ENCODE measurements at places on chromosomes 1 and 21.

DNA sequence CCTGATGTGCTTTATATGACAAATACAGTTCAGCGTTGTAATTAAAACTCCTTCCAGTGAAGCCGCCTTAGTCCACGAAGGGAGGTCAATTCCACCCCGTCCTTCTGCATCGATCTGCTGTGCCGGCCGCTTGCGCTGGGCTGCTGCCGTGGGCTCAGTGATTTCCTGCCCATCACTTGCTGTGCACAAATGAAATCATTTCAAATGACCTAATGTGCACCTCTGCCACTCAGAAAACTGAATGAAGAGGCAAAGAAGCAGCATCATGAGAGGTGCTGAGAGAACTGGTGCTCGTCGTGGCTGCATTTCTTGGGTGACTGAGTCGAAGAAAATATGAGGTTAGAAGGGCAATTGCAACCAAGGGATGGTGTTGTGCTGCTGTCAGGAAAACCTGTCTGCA is 144.3 kb upstream of the SYT6 start:
- no peak for DNase-seq

GRCh38 chr1:26814377-26814776 is 12.1 kb upstream of the ZDHHC18 start:
- no peak for DNase-seq

GRCh38 chr1:53292690-53293089 is 35.2 kb downstream of the LRP8 start:
- DNase-seq = no peak

DNA sequence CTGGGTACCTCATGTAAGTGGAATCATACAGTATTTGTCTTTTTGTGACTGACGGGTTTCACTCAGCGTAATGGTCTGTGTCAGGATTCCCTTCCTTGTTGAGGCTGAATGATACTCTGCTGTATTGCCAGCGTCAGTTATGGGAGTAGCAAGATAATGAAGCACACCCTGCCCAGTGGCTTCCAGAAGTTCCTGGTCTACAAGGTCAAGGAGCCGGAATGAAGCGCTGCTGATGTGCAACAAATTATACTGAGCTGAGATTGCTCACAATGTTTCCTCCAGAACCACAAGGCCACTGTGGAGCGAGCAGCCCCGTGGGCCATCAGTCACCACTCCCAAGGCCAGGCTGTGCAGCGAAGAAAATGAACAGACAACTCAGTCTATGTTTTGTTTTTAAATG is 24.0 kb upstream of the TDRD10 start:
- no peak for DNase-seq

DNA sequence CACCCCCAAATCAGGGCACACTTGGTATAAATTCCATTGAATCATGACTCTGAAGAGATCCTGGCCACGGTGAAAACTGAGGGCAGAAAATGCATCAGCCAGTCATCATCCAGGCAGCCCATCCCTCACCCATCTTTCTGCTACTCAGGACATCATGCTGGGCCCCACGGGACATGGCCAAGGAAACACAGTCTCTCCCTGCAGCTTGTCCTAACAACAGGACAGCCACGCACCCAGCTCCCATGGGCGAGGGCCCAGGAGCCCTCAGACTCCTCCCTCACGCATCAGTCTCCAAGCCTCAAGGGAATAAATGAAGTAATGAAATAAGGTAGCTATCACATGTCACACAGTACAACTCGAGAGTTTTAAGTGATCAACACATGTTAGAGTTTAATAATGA is 37.8 kb downstream of the ELK4 start:
- DNase-seq = no peak

GRCh38 chr1:15282810-15283474 is 35.9 kb downstream of the FHAD1 start:
- DNase-seq = no peak

DNA sequence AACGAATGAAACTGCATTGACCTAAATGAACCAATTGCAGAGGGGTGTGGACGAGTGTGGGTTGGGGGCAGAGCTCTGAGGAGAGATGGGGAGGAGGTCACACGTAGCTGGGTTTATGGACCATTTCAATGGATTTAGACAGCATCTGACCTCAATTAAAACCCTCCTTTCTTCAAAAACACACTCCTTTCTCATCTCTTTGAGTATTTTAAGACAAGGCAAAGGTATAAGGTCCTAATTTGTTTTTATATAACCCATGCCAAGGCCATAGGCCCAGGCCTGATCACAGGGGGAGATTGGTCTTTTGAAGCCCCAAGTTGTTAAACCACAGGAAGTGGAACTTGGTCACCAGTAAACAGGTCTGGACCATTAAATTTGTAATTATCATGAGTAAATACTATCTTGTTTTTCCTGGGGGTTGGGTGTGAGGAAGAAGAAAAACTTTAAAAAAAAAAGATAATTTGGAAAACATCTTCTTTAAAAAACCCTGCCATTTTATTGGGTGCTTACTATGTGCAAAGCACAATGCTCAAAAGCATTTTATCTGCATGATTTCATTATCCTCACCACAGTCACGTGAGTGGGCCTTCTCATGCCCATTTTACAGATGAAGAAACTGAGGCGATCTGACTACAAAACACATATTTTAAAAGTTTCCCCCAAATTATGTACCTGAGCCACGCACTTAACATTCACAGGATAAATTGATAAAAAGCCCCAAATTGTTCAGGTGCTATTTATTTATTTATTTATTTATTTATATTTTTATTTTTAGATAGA is 8.9 kb upstream of the INAVA start:
- no peak for DNase-seq

GRCh38 chr1:119766374-119766794 is 2.3 kb downstream of the HMGCS2 start:
- no peak for DNase-seq

GRCh38 chr1:157490467-157491165 is 61.7 kb downstream of the FCRL5 start:
- DNase-seq = peak; percentile 80

- no peak for DNase-seq
These were observed 98.2 kb downstream of the TNFSF18 start for GRCh38 chr1:172952516-172952915.

GRCh38 chr1:31135973-31136600 is 70.6 kb upstream of the PUM1 start:
- DNase-seq = no peak

GRCh38 chr1:232386721-232387510 is 243.0 kb downstream of the SIPA1L2 start:
- no peak for DNase-seq

DNA sequence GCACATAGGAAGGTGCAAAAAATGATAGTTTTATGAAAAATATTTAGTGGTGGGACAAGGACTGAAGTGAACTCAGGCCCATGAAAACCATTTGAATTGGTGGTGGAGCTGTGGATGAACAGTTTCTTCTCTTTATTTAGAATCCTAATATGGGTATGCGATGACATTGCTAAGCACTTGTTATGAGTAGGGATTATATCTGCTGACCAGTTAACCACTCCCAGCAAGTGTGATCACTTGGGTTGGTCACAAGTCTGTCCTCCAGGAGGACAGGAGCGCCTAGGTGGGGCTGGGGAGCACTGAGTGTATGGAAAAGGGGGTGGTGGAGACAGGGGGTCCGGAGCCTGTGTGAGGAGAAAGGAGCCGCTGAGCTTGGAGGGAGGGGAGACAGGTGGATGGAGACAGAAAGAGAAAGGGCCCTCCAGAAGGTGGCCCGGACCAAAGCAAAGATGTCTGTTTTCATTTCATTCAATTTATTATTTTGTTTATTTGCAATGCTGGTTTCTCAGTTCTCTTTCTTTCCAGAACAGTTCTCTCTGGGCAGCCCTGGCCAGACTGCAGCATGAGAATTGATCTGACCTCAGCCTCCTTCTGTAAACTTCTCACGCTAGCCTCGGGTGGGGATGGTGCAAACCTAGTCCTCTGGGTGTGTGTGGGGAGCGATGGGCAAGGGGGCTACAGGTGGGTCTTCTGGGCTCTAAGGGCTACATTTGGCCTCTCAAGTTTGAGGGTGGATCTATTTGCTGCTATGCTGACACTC is 9.9 kb upstream of the ZSCAN20 start:
- no peak for DNase-seq

DNA sequence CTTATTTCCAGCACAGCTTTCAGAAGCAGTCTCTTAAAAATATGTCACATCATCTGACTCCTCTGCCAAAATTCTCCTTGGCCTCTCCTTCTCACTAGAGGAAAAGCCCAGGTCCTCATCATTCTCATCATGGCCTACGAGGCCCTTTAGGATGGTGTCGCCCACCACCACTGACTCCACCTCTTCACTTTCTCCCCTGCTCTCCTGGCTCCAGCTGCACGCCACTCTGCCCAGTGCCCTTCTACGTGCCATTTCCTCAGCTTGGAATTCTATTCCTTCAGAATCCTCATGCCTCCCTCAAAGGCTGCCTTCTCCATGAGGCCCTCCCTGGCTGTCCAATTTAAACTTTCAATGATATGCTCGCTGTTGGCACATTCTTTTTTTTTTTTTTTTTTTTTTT is 25.3 kb upstream of the BTG2 start:
- DNase-seq = no peak

GRCh38 chr1:52424231-52424636 is 19.8 kb downstream of the PRPF38A start:
- DNase-seq = no peak

- DNase-seq = no peak
These were observed 540.9 kb upstream of the ADGRL2 start for GRCh38 chr1:81259625-81260411.

DNA sequence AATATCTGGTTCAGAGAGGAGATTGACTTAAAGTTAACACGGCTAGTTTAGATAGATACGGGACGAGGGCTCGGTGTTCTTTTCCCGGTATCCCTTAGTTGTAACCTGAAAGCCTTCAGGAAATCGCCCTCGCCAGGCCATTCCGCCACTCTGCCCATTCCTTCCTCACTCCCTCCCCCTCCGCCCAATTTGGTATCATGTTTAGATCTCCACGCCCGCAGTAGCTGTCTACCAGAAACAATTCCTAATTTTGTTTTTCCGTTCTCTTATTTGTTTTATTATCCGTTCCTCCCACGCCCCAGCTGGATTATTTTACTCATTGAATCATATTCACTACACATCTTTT is 685 bp upstream of the VAMP4 start:
- no peak for DNase-seq

DNA sequence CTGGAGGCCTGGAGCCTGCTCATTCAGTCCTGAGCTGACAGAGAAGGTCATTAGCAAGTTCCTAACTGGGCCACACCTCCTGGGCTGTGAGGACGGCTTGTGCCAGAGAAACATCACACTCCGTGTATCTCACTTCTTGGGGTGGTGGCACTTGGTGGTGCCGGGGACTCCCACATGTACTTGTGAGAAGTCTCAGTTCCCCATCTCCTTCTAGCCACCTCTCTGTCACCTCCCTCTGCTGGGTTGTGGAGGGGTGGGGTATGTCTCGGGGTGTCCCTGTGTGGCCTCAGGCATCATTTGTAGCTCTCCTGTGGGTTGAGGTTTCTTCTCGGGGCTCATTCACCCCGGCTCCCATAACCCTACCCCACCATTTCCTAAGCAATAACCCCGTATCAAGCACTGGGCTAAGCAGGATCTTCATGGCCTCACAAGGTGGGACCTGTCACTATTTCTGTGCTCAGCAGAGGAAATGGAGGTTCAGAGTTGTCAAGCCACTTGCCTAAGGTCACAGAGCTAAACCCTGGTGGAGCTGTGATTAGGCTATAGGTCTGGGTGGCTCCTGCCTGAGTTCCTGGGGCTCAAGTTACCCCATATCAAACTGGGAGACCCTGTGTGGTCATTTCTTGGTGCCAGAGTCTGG is 62.5 kb downstream of the UBIAD1 start:
- DNase-seq = no peak

GRCh38 chr1:225277445-225277844 is 150.4 kb downstream of the LBR start:
- DNase-seq = no peak

DNA sequence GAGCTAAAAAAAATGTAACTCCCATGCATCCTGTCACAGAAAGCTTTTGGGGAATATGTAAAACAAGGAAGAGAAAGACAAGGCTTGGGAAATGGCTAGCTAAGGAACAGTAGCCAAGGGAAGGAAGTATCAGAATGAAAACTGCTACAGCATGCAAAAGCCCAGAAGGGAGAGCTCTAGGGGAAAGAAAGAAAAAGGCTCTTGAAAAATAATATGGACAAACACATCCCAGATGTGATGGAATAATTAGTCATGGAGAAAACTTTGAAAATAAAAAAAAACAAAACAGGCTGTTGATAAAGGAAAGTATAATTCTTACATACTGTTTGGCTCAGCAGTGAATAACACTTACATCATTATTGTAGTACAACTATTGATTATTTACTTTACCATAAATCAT is 47.9 kb upstream of the VCAM1 start:
- DNase-seq = no peak

- no peak for DNase-seq
These were observed 64.4 kb downstream of the HMGB4 start for GRCh38 chr1:33928251-33928650.

- DNase-seq = peak; percentile 24
These were observed 23.8 kb downstream of the PTPRF start for GRCh38 chr1:43554444-43554992.

- no peak for DNase-seq
These were observed 26.9 kb downstream of the INAVA start for GRCh38 chr1:200921571-200922110.

DNA sequence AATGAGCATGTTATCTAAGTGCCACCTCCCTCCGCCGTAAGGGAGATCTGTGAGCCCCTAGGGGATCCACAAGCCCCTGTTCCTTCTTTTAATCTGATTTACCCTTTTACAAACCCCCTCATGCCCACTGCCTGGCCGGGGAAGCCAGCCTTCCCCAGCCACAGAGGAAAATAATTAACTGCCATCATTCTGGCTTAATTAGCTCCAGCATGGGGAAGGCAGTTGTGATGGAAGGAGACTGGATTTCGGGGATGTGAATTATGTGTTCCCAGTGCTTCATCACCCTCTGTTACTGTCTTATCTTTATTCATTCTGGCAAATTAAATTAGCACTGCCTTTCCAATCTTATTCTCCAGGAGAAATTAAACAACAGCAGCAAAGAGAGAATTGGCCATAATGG is 135.8 kb downstream of the PTPRU start:
- DNase-seq = no peak

DNA sequence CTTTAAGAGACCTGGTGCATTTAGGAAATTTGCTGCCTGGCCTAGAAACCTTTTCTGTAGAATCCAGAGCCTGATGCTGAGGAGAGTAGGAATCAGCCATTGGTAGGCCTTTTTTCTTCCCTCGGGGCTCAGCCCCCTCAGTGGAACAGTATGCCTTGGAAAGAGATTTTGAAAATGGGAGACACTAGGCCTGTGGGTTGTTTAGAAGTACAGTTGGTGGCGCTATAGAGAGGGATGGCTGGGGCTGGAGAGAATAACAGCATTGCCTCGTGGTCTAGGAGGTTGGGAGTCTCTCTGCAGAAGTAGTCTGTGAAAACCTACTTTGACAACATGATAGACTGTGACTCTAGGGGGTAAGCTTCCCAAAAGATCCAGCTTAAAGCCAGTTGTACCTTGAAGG is 8.2 kb downstream of the KIF2C start:
- DNase-seq = no peak
